ENCODE measurements at places on chromosomes 2 and 18.

- no peak for DNase-seq
Measured at GRCh38 chr2:61396005-61396404, 74.9 kb downstream of the USP34 start.

DNA sequence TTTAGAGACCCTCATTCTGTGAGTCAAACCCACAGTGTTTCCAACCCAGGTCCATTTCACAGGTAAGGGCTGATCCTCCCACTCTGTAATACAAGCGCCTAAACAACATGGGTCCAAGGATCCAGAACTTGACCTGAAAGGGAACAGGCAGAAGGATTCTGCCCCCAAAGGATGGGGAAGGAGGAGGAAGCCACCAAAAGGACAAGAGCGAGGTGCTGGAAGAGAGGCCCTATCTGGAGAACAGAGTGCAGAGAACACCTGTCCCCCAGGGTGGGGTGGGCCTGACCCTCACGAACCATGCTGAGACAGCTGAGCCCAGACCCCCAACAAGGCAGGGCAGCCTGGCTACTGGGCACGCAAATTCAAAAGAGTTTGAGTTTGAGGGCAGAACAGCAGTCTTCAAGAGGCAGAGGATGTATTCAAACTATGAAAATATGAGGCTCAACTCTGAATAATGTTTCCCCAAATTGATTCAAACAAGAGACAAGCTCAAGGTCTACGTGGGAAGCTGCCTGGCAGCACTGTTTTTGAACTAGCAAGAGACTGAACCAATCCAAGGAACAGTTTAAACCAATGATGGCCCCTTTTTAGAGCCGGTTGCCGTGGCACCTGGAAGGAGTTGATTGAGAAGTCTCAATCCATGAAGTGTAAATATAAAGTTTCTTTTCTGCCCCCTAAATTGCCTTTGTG, 212.7 kb downstream of the ALPK2 start:
- no peak for DNase-seq

GRCh38 chr18:33749834-33750233, 171.8 kb downstream of the ASXL3 start:
- no peak for DNase-seq

GRCh38 chr2:180523621-180524340, 456.6 kb upstream of the UBE2E3 start:
- DNase-seq: no peak

GRCh38 chr18:484749-485464, 15.6 kb downstream of the COLEC12 start:
- DNase-seq: no peak

DNA sequence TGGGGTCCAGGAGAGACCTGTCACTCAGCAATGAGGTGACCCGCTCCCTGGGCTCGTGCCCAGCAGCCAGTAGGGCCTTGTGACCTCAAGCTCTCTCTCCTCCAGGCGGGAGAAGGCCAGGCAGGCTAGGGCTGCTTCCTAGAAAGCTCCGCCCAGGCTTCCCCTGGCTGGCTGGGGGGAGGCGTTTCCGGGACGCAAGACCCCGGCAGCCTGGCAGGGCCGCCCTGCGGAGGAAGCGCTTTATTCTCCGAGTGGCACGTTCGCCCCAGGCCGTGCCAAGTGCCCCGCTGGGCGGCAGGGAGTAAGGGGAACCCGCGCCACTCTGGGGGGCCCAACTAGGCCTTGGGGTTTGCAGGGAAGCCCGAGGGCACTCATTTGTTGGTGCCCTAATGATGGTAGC, 21.2 kb upstream of the EPAS1 start:
- no peak for DNase-seq

DNA sequence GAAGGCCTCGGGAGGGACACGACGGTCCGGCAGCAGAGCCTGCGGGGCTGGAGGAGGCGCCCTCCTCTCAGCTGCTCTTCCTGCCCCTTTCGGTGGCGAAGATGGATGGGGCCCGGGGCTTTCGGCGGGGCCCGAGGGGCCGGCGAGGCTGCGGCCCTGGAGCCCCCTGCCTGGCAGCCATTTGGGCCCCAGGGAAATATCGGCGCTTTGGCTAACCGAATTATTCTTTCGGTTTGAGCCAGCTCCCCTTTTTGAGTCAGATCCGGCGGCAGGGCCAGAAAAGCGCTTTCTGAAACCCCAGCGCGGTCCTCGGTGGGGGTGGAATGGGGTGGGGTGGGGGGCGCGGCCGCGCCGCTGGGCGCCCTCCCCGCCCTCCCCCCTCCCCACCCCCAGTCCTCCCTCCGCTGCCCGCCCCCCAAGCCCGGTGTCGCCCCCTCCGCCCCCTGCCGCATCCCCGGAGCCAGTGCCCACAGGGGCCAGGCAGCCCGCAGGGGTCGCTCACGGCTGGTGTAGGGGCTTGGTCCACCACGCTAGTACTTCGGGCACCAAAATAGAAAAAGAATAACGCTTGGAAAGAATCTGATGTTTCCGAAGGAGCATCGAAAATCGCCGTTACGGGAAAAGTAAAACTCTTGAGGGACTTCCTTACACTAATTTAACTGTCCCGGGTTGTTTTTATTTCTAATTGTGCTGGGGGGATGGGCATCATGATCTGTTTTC, 9.1 kb upstream of the ARID5A start:
- DNase-seq: no peak

DNA sequence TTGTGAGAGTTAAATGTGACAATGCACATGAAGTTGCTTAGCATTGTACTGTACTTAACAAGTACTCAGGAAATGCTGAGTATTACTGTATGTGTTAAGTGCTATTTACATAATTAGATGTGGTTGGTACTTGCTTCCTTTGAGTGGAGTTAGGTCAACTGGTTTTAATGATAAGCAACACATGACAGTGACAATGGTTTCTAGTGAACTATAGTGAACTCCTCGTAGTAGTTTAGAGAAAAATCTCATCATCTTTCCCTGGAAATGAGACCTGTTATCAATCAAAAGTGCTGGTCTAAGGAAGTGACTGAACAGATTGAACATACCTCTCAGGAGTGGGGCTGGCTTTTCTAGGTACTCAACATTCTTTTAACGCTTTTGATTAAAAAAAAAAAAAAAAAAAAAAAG, 29.2 kb upstream of the ZDBF2 start:
- no peak for DNase-seq

DNA sequence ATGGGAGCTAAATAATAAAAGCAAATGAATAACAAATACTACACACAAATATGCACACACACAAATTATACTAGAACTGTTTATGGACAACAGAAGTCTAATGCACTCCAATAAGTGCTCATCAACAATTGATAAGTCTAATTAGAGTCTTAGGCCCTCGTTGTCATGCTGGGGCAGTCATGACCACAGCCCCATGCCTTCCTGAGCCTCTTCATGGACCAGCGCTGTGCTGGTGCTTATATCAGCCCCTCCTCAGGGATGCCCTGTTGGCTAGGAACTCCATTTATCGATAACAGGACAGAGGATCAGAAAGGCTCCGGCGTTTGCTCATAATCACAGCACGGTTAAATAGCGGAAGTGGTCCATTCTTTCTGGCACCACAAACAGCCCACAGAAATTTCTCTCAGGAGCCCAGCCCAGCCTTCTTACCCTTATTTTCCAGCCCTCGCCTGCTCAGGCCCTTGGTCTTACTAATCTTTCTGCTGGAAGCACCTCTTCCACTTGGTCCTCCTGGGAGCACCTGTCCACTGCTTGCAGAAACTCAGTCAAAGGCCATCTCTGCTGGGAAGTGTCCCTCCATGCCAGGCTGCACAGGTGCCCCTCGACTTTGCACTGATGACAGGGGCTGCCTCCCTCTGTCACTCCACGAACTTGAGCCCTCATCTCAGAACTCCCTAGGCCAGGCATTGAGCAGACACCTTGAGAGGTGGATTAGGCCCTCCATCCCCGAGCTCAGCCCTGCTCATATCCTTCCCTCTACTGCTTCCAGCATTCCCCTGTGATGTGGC, 500.2 kb upstream of the HS6ST1 start:
- DNase-seq: no peak

GRCh38 chr2:86371527-86371926, 34.1 kb upstream of the REEP1 start:
- no peak for DNase-seq

GRCh38 chr2:224309176-224309575, 92.7 kb downstream of the FAM124B start:
- DNase-seq: no peak

DNA sequence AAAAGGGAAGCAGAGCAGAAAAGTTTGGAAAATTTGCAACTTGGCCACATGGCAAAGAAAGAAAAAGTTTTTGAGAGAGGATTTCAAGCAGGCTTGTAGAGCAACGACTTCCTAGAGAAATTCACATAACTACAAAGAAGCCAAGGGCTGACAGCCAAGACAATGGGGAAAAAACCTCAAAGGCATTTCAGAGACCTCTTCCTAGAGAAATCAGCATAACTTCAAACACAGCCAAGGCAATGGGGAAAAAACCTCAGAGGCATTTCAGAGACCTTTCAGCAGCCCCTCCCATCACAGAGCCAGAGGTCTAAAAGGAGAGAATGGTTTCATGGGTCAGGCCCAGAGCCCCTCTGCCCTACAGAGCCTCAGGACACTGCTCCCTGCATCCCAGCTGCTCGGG, 7.2 kb downstream of the ADI1 start:
- no peak for DNase-seq

DNA sequence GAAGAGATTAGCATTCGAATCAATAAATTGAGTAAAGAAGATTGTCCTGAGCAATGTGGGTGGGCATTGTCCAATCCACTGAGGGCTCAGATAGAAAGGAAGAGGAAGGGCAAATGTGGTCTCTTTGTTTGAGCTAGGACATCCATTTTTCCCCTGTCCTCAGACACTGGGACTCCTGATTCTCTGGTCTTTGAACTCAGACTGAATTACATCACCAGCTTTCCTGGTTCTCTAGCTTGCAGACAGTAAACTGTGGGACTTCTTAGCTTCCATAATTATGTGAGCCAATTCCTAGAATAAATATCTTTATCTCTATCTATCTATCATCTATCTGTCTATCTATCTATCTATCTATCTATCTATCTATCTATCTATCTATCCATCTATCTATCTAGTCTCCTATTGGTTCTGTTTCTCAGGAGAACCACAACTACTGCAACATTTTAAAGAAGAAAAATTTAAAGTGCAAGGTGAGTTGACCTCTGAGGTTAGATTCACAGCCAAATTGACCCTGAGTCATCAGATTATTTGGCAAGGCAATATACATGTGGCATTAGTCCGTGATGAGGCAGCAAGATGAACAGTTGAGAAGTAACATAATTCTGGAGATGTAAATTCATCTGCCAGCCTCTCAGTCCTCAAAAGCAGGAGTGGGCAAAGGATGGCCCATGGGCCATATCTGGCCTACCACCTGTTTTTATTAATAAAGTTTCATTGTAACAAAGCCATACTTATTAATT, 191.4 kb downstream of the PDE11A start:
- no peak for DNase-seq

DNA sequence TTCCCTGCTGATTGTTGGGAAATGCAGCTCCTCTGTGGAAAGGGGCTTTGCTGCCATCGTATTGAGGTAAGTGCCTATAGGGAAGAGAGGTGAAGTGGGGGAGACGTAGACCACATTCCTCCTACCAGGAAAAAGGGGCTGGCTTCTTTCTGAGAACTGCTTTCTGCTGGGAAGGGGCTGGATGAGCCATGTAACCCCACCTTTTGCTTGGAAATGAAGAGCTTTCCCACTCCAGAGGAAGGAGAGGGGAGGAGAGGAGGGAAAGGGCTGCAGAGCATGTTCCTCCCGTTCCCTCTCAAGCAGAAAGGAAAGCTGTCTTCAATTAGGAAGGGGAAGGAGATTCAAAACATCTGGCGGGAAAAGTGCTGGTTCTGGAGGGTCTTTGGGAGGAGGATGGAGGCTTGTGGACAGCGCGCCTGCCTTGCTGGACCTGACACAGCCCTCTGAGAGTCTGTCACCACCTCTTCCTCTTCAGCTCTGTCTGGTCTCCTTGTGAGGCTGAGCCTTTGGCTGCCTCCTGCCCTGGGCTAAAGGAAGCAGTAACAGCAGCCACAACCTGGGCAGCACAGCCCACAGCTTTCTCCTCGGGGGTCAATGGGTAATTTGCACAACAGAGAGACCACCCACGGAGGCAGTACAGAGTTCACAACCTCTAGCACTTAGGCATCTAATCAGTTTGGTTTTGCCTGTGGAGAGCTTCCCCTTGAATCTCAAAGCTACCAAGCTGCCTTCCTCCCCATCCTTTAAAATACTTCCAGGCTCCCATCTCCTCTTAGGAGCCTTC, 410.0 kb upstream of the TNP1 start:
- DNase-seq: no peak

DNA sequence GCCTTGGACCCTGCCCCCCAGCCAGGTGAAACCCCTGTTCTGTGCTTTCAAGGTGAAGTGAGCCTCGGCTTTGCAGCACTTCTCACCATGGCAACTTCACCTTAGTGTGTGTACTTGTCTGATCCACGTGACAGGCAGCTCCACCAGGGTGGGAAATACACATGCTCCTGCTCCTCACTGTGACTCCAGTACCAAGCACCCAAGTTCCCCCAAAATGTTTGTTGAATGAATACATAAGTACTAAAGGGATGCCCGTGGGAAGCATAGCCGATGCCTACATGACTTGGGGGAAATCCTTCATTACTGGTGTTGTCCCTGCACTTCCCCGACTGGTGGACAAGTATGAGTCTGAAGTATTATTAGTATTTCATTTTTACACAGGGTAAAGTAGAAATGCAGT, 41.8 kb upstream of the GBX2 start:
- DNase-seq: no peak

GRCh38 chr2:232900811-232901735, 31.0 kb downstream of the SNORC start:
- no peak for DNase-seq

DNA sequence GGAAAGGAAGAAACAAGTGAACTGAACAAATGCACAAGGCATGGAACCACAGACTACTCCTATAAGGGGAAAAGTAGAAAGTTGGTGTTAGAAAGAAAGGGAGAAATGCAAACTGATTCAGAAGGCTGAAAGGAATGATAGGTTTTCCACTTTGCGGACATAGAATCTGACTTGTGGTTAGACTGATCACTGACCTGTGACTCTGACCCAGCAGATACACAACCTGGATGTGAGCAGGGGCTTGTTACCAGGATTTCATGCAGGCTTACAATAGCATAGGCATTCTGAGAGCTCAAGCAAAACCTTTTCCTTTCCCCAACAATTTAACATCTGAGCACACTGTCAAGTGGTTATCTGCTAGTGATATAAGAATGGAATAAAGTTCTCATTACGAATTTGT, 237.0 kb upstream of the CDH20 start:
- no peak for DNase-seq

DNA sequence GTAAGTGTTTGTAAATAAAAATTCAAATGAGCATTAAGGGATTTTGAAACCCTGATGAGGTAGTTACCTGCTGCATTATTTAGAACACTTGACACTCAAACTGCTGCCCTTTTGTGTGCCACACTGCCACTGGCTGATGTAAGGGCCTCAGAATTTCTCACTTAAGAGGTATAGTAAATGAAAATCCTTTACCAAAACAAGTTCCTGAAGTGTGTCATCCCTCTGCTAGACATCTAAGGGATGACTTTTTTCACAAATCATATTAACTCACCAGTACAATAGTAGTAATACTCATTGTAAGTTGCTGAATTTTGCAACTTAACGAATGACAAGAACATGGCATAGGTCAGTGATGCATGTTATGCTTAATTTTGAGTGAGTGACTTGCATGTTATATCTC, 274.9 kb upstream of the UBE2E3 start:
- no peak for DNase-seq
